ENCODE measurements at places on chromosomes 5 and 9. TPM values are rescaled to one million over a fixed set of nuclear protein-coding genes. Genes with fewer than 3 reads are reported as not detected.

DNA sequence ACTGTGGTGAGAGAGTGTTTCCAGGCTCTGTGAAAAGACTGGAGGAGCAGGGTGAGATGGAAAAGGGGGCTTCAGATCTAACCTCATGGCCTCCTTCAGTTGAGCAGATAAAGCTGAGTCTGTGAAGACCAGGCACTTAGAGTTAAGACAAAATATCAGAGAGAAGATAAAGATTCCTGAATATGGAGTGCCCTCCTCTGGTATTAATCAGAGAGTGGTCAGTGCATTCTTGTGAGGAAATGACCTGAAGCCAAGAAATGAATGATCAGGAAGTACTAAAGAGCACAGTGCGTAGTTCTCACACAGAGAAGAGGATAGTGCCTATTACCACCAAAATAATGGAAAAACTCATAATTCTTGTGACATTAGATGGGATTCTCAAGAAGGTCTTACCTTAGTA is 1417.0 kb upstream of the ACO1 start:
- no peak for DNase-seq
- H3K4me3 ChIP-seq = no peak overlapping the region
- peaks cover 2% of the 10 kb centered on the region for H3K4me1 ChIP-seq
- peaks cover 15% of the 10 kb centered on the region for H3K27me3 ChIP-seq
- no peaks in the 10 kb centered on the region for H3K36me3 ChIP-seq

GRCh38 chr5:5473226-5473625 is 50.7 kb downstream of the ICE1 start:
- peaks cover 2% of the 10 kb centered on the region for H3K4me1 ChIP-seq
- H3K4me3 ChIP-seq = no peak overlapping the region
- DNase-seq = no peak
- peaks cover 5% of the 10 kb centered on the region for H3K36me3 ChIP-seq

Gene CRHBP
- total RNA-seq = not detected

Gene RFX3
- 23.6 TPM for total RNA-seq

Gene TCF7
- 405 TPM for total RNA-seq

Data from T-helper 17 cell (primary cell).